ENCODE measurements at places on chromosomes 11 and 22.

DNA sequence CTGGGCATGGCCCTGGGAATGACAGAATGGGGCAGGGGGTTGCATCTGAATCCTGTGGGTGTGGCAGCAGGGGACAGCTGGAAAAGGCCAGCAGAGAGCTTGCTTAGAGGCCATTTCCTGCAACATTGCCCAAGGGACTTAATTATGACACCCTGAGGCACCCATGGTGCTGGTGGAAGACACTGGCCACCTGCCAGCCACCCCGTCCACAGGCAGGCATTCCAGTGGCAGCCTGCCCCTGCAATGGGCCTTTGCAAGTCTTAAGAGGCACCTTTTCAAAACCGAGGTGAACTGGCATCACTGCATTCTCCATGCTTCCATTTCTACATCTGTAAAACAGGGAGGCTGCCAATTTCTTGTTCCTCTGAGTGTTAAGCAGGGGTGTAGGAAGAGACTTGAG lies 21.6 kb upstream of the SUSD2 start:
- DNase-seq: no peak

GRCh38 chr22:24421428-24421931 lies 5.9 kb upstream of the ADORA2A start:
- peak; percentile 40 for DNase-seq

- no peak for DNase-seq
Measured at GRCh38 chr11:69369210-69369825, 75.4 kb downstream of the MYEOV start.

DNA sequence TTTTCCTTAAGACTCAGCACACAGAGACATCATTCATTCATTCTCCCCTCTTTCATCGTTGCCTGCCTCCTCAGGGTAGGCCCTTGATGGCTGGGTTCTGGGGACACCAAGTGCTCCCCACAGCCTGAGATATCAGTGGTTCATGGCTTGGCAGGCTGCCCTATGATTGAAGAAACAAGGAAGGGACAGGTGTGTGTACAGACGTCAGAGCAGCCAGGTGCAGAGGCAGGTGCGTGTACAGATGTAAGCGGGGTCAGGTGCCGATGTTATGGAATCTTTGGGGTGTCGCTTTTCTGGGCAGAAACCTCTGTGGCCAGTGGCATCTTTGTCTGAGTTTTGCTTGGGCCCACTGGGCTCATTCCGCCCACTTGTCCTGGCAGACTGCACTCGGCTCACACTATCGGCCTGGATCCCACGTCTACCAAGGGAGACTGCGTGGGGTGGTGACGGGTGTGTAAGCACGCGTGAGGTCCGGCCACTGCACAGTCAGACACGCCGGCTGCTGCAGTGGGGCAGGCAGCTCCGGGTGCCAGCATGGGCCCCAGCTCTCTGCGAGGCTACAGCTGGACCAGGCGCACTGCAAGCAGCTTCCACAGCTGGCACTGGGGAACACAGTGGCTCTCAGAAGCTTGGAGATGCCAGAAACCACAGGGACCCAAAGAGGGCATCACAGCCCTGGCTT lies 20.9 kb upstream of the KIAA0930 start:
- no peak for DNase-seq

DNA sequence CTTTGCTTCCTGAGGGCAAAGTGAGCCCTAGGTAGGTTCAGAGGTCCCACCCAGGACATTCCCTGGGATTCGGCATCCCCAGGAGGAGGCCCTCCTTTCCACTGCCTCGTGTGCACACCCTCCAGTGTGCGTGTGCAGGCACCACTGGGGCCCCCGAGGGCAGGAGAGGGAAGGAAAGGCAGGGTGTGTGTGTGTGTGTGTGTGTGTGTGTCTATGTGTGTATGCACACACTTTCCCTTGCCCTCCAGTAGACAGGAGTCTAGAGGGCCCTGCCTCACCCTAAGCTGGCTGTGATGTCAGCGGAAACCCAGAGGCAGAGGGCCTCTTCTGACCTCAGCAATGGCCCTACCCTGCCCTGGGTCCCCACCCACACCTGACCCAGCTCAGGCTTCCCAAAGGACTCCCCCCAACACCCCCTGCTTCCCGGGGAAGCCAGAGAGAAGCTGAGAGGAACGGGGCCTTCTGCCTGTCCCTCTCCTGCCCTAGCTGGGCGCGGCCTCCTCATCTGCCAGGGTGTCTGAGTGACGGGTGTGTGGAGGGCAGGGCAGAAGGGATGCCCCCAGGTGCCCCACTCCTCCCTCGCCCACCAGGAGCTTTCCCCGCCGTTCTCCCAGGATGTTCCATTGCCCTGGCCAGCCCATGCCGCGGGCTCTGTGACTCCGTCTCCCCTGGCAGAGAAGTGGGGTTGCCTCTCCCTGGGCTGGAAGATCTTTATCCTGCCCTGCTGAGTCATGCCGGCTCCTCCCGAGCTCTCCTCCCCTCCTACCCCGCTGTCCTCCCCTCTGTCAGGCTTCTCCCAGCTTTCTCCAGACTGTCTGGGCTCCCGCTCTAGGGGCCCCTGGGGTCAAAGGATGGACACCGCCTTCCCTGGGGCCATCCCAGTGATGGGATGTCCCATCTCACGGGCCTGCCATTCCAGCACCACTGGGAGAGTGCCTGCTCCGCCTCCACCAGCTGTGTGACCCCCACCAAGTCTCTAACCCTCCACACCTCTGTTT lies 6.0 kb upstream of the CLCF1 start:
- no peak for DNase-seq

DNA sequence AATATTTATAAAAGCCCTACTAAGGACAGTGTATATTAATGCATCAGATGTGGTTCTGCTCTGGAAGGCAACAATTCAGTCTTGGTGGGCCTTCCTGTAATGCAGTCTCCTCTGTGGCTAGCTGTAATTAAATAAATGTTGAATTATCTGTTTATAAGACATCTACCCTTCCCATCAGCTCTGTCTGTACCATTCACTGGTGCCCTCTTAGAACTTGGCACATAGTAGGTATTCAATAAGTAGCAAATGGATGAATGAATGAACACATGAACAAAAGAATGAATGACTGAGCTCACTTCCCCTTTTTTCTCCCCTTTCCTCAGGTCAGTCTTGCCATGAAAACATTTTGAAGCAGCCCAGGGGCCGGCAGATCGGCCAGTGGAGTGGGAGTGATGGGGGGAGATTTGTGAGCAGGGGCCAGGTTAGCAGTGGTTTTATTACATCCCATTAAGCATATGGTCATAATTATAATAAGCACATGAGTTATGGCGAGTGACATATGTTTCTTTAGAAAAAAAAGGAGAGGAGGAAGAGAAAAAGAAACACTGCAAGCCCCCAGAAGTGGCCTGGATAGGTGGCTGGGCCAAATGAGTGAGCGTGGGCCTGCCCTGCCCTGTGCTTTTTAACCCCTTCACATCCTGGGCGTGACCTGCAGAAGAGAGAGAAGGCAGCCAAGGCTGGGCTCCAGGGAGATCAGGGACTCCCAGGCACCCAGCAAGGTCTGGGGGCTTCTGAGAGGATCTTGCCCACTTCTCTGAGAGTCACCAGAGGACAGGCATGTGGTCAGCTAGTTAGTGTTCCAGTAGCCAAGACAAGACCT lies 48.6 kb upstream of the CD82 start:
- DNase-seq: no peak

DNA sequence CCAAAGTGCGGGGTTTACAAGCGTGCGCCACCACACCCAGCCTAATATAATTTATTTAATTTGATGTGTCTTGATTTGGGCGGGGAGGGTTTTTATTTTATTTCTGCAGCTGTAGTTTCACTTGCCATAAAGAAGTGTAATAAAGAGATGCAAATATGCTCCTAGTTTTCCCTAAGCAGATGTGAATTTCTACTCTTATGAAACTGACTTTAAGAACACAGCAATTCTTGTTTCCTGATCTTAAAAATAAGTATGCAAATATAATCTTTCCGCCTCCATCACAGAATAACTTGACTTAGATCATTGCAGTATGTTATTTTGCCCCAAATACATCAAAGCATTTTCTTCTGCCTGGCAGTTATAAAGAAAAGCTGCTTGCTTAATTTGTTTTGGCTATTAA lies 4.4 kb downstream of the SPCS2 start:
- no peak for DNase-seq

GRCh38 chr11:64694821-64695365 lies 28.1 kb downstream of the NRXN2 start:
- DNase-seq: no peak

DNA sequence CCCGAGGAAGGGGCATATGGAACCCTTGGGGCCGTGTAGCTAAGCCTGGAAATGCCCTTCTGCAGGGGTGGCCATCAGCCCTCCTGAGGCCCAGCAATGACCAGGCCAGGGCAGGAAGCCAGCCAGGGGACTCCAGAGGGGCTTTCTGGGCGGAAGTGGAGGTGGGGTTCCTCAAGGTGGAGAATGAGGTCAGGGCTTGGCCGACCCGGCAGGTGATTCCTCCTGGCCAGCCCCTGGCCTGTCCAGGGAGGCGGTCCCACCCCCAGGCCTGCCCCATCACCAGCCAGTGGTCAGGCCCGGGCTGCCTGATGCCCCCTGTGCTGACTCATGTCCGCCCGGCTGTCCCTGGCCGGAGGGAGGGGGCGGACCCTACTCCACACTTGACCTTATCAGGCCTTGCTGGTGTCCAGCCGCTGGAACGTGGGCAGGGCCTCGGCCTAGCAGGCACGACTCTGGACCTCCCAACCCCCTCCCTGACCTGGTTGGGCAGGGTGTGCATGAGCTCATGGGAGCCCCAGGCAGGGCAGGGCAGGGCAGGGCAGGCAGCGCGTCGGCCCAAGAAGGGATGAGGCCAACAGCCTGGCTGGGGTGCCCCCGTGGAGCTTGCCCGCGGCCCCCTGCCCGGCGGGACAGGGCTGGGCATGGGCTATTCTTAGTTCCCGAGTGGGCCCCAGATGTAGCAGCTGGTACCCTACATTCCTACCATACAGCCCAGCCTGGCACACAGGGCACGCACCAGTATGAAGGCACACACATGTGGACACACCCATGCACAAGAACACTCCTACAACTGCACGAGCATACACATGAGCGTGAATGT lies 35.9 kb downstream of the RPL3 start:
- DNase-seq: no peak

GRCh38 chr11:35118906-35119305 lies 20.1 kb upstream of the CD44 start:
- no peak for DNase-seq

GRCh38 chr11:810040-810567 lies 337 bp downstream of the RPLP2 start:
- DNase-seq: no peak

DNA sequence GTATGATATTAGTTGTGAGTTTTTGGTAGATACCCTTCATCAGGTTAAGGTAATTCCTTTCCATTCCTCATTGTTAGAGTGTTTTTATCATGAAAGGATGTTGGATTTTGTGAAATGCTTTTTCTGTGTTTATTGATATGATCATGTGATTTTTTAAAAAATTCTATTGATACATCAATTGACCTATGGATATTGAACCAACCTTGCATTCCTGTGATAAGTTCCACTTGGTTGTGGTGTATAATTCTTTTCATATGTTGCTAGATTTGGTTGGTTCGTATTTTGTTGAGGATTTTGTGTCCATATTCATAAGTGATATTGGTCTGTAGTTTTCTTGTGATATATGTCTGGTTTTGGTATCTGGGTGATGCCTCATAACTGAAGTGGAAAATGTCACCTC lies 6.7 kb downstream of the ANKRD13D start:
- no peak for DNase-seq

DNA sequence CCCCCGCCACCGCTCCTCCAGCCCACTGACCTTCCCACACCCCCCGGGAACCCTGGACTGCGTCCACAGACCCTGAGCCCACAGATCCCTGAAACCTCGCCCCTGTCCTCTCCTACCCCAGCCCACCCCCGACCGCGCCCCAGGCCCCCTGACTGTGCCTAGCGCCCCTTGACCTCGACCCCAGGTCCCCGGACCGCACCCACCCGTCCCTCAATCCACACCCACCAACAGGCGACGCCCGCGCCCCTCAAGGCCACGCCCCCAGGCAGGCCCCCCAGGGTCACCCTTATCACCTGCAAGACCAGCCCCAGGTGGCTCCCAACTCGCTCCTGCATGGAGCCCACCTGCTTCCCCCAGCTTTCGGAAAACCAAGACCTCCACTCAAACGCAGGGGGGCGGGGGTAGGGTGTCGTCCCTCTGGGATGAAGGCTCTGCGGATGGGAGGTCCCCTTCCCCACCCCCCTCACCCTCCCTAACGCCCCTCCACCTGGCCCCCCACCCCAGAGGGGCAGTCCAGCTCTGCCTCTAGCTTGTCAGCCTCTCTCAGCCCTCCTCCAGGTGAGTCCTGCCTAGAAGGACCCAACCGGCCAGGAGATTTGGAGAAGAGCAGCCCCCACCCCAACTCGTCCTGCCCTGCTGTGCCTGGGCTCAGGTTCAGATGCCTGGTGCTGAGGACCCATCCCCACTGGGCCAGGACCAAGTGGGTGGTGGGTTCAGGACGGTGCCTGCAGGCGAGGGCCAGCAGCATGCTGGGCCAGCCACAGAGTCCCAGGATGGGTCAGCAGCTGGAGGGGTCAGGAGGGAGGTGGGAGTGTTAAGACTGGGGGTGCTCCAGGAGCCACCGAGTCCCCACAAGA lies 3.1 kb upstream of the IL17REL start:
- no peak for DNase-seq

DNA sequence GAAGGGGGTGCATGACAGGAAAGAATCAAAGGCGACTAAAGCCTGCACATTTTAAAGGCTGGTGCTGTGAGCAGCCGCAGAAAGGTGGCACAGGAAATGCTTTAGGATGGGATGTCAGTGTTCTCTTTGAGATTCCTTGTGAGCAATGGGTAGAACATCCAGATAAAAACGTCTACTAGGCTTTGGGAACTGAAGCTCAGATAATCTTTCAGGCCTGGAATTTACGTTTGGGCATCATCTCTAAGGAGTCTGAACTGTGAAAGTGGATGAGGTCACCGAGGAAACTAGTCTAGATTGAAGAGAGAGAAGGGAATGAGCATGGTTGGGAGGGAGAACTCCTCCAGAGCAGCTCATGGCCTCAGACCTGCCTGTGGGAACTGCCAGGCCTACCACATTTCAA lies 65.7 kb downstream of the FLI1 start:
- no peak for DNase-seq

- DNase-seq: no peak
Measured at GRCh38 chr11:110345743-110346142, 49.3 kb upstream of the RDX start.

DNA sequence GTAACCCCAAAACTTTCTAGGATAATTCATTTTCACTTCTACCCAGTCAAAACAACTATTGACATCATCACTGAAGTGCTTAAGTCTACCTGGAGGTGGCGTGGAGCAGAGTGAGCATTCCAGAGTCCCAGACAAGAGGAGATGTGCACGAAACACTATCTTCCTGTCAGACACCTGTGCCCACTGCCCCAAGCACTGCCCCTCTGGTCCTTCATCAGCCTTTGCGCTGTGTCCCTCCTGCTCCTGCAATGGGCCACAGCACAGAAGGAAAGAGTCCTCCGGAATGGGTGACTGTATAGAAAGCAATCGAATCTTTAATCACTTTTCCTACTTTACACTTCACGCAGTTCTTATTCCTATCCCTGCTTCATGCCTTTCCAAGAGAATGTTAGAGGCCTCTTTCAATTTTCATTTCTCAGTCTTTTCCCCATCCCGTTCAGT lies 512 bp upstream of the GRIA4 start:
- DNase-seq: no peak

DNA sequence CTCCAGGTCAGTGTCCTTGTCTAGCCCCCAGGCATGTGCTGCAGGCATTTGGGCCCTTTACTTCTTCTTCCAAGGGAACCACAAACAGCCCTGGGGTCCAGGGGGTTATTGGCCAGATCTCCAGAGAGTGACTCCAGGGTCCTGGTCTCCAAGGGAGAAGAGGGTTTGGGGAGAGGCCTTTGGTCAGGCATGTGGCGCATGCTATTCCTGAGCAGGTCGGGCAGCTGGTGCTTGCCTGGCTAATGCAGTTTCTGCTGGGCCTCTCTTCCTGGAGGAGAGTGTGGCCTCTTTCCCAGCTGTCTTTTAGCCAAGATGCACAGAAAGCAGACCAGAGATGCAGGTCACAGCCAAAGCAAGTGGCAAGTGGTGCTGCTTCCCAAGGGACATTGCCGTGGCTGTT lies 3.8 kb upstream of the RFPL2 start:
- DNase-seq: no peak
